Stimulated activated CD4-positive, alpha-beta T cell treated with anti-CD3 and anti-CD28 coated beads, Interleukin-1b, Interleukin-23, amount 100 ng/mL, for 4 hours (primary cell): ENCODE measurements at places on chromosomes 12 and 14.

- no peak for DNase-seq
Measured at GRCh38 chr14:97844042-97844441, 1046.9 kb downstream of the VRK1 start.

DNA sequence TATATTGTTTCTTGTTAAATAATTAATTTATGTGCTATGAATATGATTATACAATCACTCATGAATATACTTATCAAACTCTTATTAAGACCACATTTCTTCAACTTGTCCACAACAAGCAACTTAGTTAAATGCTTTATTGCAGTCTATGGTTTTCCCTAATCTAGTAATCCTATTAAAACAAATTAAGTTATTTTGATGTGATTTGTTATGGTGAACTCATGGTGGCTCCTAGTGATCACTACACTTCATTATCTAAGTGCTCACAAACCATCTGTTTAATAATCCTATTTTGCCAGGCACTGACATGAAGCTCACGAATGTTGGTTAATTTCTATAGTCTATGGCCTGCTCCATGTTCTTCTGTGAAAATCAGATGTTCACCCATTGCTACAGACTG, 42.9 kb downstream of the INSM2 start:
- DNase-seq, result no peak

DNA sequence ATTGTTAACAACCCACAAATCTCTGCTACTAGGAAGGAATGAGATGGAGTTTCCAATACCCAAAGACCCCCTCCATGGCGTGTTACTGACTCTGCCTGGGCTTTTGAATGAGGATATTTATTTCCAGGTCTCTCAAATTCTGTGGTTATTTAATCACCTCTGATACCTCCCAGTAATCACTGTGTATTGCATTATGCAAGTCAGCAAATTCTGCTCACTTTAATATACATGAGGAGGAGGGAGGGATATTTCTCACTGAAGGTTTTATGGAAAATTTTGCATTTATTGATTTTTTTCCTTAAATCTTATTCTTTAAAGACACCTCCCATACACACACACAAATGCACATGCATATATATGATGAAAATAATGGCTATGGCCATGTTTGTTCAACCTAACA, 962.9 kb downstream of the VRK1 start:
- no peak for DNase-seq

GRCh38 chr14:71687166-71687831, 244.9 kb upstream of the RGS6 start:
- no peak for DNase-seq

- no peak for DNase-seq
Measured at GRCh38 chr12:48420039-48420775, 52.2 kb upstream of the ANP32D start.

GRCh38 chr14:49893309-49894213, 679 bp downstream of the ARF6 start:
- DNase-seq, result peak; percentile 70
